ENCODE measurements at places on chromosomes 4 and X. TPM values are rescaled to one million over a fixed set of nuclear protein-coding genes. Genes with fewer than 3 reads are reported as not detected.

- DNase-seq, result peak; percentile 29
These were observed 88.4 kb downstream of the ZXDA start for GRCh38 chrX:57821703-57822387.

The MTCP1 gene
- 27.2 TPM for polyA plus RNA-seq

GRCh38 chr4:89410687-89411086 lies 103.1 kb upstream of the GPRIN3 start:
- DNase-seq, result no peak

DNA sequence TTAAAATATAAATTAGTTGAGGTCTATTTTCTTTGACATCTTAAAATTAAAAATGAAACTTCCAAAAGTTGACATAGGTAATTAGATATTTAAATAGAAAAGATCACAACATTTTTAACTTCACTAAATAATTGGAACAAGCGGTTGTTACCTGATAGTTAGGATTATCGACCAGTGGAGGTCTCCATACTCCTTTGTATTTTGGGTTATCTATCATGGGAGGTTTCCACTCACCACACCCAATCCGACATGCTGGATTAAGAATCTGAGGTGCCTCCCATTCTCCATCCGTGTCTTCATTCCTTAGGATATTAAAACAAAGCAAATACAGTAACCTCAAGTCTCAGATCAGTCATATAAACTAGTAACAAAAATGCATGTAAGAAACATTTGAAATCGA lies 22.2 kb downstream of the SCOC start:
- no peak for DNase-seq

- no peak for DNase-seq
These were observed 44.8 kb downstream of the HMGB2 start for GRCh38 chr4:173289353-173289727.

The COL25A1 gene
- polyA plus RNA-seq, result not detected

GRCh38 chrX:1397001-1397400 lies 5.1 kb upstream of the SLC25A6 start:
- DNase-seq, result no peak

- no peak for DNase-seq
These were observed 587.5 kb upstream of the MAGEB2 start for GRCh38 chrX:29627833-29628232.

GRCh38 chr4:8705161-8706145 lies 112.9 kb downstream of the CPZ start:
- no peak for DNase-seq

DNA sequence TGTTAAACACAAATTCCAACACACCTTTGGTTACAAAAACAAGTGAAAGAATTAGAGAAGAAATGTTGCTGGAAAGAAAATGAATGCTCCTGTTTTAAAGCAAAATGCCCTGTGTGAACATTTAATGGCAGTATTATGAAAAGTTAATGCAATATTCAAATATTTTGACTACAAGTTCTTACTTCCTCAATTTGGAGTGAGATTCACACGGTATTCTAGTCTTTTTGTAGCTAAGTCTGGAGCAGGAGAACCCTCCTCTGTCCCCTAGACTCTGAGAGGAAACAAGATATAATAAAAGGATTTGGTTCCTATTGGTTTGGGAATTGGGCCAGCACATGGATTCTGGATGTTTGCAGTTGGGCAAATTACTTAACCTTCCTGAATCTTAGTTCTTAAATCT lies 12.7 kb downstream of the MAD2L1 start:
- no peak for DNase-seq

The AMBN gene
- not detected for polyA plus RNA-seq

The YY2 gene
- polyA plus RNA-seq, result 0.65 TPM

- DNase-seq, result no peak
These were observed 247.4 kb upstream of the CTSO start for GRCh38 chr4:156201050-156201449.

- no peak for DNase-seq
These were observed 34.6 kb downstream of the RTL5 start for GRCh38 chrX:72097098-72097497.

The MAGIX gene
- 0.66 TPM for polyA plus RNA-seq

- no peak for DNase-seq
These were observed 46.1 kb upstream of the CEP135 start for GRCh38 chr4:55902677-55903076.

The SPANXB1 gene
- not detected for polyA plus RNA-seq

The BMPR1B gene
- not detected for polyA plus RNA-seq

- no peak for DNase-seq
These were observed 55.1 kb downstream of the RS1 start for GRCh38 chrX:18616688-18617406.

DNA sequence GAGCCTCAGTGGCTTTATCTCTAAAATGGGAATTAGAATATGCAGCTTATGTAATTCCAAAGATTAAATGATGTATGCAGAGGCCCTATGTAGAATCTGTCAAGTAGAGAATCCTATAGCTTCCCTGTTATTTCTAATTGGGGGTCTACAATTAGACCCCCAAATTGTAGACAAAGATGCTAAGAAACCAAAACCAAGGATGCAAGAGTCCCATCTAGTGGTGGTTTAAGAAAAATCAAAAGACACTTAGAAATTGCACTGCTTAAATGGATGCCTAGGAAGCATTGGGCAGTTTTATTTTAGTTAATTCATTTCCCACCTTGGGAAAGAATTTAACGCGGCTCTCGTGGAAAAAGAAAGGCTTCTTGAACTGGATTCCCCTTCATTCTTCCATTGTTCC lies 115.2 kb downstream of the GABRA2 start:
- DNase-seq, result no peak

DNA sequence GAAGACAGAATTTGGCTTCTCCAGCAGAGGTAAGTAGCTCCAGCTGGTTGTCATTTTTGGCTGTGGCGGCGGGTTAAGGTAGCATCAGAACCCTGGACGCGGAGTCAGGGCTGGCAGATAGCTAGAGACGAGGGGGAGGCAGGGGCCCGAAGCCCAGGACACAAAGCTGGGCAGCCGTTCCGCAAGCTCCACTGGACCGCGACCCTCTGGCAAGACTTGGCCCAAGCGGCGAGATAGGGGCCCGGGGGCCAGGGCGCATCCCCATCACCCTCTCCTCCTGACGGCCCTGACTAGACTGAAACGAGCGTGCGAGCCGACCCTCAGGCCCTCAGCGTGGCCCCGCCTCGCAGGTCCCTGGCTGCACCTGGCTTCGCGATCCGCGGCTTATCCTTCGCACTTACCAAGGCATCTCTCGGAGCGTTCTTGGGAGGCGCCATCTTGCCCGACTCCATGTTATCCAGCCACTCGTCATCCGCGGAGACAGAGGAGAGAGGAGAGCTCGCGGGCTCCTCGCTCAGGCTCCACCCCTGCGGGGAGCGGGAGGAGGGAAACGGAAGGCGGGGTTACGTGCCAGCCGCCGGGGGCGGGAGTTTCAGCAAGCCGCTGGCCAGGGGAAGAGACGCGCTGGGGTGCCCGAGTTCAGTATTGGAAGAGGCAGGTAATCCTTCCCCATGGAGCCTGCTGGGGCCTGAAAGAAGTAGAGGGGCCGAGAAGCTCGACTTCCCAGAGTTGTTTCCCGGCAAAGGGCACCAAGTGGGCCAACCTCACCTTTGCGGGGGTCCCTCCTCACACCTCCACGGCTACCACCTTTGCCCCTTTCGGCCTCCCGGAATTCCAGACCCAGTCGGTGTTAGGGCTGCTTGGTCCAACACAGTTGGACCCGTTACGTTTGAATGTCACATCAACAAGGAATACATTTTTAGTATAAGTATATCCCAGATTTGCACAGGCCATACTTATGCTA lies at the start of gene TAF9B:
TAF9B (minus strand) TSS at position 491 of the 964 bp plus-strand sequence; CDS start at position 452, 39 bp downstream.
- DNase-seq, result peak; percentile 72

GRCh38 chrX:24207826-24208225 lies 58.3 kb downstream of the ZFX start:
- DNase-seq, result no peak

- no peak for DNase-seq
These were observed 514.7 kb upstream of the SPANXN1 start for GRCh38 chrX:144732588-144732987.
